Stimulated activated naive B cell treated with anti-CD40 and anti-IgM and Interleukin-4, amounts not matched to agents 10 μg/mL and 1 μg/mL and 100 μg/mL, for 72 hours (primary cell): ENCODE measurements at places on chromosomes 5 and 9.

- no peak for DNase-seq
- H3K36me3 ChIP-seq, result no peaks in the 10 kb centered on the region
Measured at GRCh38 chr9:16884373-16884772, 13.9 kb upstream of the BNC2 start.

DNA sequence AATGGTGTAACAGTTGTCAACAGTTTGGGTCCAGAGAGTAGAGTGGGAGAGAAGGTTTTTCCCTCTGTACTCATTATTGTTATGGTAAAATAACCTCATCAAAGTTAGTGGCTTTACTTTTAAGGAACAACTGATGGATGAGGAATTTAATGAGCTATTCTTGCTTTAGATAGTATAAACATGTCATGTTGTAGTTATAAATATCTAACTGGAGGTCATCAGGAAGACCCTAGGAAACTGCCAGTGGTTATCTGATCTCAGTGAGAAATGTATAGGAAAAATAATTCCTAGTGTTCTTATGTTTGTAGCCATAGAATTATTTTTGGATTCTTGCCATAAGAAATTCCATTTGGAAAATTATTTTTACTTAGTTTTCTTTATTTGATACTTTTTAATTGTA, 4.1 kb downstream of the ERCC6L2 start:
- H3K27me3 ChIP-seq, result no peaks in the 10 kb centered on the region
- no peak overlapping the region for H3K4me3 ChIP-seq
- peaks cover 36% of the 10 kb centered on the region for H3K36me3 ChIP-seq
- DNase-seq, result no peak
- H3K4me1 ChIP-seq, result peaks cover 11% of the 10 kb centered on the region
- H3K27ac ChIP-seq, result no peak overlapping the region

DNA sequence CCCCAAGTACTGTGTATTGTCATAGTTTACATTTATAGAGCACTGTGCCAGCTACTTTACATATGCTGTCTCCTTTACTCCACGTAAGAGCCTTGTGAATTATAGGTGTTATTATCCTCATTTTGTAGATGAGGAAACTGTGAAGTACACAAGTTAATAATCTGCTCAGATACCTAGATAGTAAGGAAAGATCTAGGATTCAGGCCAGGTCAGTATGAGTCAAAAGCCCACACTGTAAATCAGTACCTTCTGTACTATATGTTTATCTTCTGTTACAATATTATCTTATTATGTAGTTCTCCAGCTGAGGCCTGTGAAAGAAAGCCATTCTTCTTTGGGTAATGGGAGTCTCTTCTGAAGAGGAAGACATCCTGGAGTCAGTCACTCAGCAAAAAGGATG, 72.4 kb upstream of the TLX3 start:
- no peaks in the 10 kb centered on the region for H3K36me3 ChIP-seq
- no peaks in the 10 kb centered on the region for H3K27me3 ChIP-seq
- DNase-seq, result no peak
- no peak overlapping the region for H3K27ac ChIP-seq

GRCh38 chr9:12722131-12722530, 28.9 kb downstream of the TYRP1 start:
- no peaks in the 10 kb centered on the region for H3K27me3 ChIP-seq
- H3K27ac ChIP-seq, result no peak overlapping the region
- no peaks in the 10 kb centered on the region for H3K36me3 ChIP-seq
- no peaks in the 10 kb centered on the region for H3K4me1 ChIP-seq
- no peak overlapping the region for H3K4me3 ChIP-seq
- no peak for DNase-seq

DNA sequence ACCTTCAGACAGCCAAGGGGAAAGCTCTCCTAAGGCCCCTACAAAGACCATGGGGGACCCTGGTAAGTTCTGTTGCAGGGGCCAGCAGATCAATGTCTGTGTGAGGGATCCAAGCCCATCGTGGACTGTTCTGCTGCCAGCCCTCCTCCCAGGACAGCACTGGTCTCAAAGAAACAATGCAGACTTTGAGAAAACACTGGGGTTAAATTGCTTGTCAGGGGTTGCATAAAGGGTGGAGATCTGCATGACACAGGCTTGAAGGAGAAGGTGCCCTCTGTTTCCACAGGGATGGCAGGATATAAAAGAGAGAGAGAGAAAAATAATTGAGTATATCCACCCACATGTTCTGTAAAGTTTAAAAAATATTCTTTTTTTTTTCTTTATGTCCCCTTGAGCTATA, 157.6 kb upstream of the TBC1D2 start:
- no peak overlapping the region for H3K27ac ChIP-seq
- H3K27me3 ChIP-seq, result peaks cover 26% of the 10 kb centered on the region
- no peaks in the 10 kb centered on the region for H3K36me3 ChIP-seq

DNA sequence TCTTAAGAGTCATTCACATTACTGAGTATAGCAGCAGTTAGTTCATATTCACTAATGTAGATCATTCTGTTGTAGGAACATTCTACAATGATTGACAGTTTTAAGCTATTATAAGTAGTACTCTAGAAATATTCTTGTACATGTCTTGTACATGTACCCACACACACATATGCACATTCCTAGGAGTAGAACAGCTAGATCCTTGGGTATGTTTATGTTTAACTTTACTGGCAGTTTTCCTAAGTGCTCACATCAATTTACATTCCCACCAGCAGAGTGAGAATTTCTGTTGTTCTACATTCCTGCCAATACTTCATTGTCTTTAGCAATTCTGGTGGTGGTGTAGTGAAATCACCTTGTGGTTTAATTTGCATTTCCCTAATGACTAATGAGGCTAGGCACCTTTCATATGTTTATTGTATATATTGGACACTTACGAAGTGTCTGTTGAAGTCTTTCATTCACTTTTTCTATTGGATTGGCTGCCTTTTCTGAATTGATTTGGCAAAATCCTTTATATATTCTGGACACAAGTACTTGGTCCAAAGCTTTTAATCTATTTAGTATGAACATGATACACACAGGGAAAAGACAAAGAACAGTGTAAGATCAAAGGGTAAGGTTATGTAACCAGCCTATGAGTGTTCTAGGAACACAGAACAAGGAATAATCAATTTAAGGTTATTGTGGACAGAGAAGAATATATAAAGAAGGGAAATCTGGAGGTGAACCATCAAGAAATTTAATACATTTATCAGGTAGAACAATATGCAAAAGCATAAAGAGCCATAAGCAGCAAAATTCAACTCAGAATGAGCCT, 95.6 kb downstream of the MLLT3 start:
- DNase-seq, result no peak
- peaks cover 2% of the 10 kb centered on the region for H3K4me1 ChIP-seq
- no peaks in the 10 kb centered on the region for H3K36me3 ChIP-seq
- no peak overlapping the region for H3K27ac ChIP-seq
- no peaks in the 10 kb centered on the region for H3K27me3 ChIP-seq
- H3K4me3 ChIP-seq, result no peak overlapping the region

GRCh38 chr5:16521521-16522483, 56.2 kb upstream of the ZNF622 start:
- no peaks in the 10 kb centered on the region for H3K27me3 ChIP-seq
- no peak overlapping the region for H3K4me3 ChIP-seq
- H3K27ac ChIP-seq, result no peak overlapping the region
- peaks cover 6% of the 10 kb centered on the region for H3K36me3 ChIP-seq
